ENCODE measurements at places on chromosomes 7 and 10.
A peak's percentile ranks its signal among the peaks of the same experiment; 100 is the strongest.

GRCh38 chr10:32746869-32747268, 211.2 kb downstream of the ITGB1 start:
- DNase-seq: no peak

DNA sequence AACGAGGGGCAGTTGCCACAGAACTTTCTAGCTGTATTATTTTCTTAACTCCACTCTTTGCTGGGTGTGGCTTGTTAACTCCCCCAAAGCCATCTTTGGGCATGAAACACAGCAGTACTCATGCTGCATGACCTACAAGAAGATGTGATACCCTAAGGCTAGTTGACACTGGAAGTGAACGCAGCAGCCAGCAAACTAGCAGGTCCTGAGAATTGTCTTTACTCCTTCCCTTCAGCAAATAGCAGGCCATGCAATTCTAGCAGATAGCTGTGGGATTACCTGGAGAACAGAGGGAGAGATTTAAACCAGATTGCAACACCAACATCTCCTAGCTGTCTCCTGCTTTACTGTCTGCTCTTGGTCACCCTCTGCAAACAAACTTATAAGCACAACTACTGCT, 688.0 kb upstream of the ZWINT start:
- peak; percentile 8 for DNase-seq

- no peak for DNase-seq
Observed at GRCh38 chr7:30351286-30351685, 66.9 kb downstream of the ZNRF2 start.

GRCh38 chr7:157497367-157497743, 160.6 kb downstream of the DNAJB6 start:
- DNase-seq: no peak

DNA sequence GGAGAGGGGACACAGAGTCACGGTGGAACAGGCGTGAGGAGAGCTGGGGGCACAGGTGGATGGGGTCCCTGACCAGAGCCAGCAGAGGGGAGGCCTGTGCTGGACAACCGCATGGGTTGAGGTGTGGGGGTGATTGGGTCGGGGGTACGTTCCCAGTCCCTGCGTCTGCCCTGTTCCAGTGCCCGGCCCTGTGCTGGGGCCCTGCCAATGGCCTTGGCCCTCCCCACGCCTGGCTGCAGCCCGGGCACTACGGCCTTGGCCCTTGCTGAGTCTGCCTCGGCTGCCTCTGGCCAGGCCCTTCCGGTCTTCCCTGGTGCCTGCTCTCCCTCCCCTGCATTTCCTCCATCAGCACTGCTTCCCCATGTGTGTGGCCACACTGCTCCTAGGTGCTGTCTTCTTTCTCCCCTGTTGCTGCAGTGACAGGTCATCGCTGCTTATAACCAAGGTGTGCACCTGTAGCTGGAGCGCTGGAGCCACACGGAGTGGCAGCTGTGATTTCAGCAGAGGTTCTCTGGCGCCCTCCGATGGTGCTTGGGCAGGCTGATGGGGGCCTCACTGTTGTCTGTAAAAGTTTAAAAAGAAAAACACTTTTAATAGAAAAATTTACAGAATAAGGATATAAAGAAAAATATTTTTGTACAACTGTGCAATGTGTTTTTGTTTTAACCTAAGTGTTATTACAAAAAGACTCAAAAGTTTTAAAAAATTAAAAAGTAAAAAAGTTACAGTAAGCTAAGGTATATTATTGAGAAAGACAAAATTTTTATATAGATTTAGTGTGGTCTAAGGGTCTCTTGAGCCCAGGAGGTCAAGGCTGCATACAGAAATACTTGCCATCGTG, 45.2 kb upstream of the BHLHA15 start:
- peak; percentile 79 for DNase-seq
